CD8-positive, alpha-beta memory T cell (primary cell): ENCODE measurements at places on chromosomes 13 and 19. TPM values are rescaled to one million over a fixed set of nuclear protein-coding genes. Genes with fewer than 3 reads are reported as not detected.

The FGF22 gene
- 0.22 TPM for total RNA-seq

GRCh38 chr19:45569619-45570421 lies 14.8 kb downstream of the OPA3 start:
- DNase-seq = peak; percentile 25

DNA sequence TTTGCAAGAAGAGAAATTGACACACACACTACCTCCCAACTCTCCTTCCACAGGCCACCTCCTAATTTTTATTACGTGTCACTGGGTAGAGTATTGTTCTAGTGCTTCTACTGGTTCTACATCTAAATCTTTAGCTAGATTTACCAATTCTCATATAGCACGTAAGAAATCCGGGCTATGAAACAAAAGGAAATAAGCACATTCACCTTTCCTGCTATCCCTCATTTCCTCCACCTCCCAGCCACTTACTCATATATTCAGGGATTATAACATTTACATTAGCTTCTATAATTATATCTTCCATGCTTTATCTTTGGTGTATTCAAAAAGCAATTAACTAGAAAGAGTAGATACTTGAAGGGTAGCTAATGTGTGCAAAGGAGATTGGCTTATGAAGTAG lies 39.7 kb downstream of the USP12 start:
- DNase-seq = no peak

The FCER2 gene
- 0.96 TPM for total RNA-seq

DNA sequence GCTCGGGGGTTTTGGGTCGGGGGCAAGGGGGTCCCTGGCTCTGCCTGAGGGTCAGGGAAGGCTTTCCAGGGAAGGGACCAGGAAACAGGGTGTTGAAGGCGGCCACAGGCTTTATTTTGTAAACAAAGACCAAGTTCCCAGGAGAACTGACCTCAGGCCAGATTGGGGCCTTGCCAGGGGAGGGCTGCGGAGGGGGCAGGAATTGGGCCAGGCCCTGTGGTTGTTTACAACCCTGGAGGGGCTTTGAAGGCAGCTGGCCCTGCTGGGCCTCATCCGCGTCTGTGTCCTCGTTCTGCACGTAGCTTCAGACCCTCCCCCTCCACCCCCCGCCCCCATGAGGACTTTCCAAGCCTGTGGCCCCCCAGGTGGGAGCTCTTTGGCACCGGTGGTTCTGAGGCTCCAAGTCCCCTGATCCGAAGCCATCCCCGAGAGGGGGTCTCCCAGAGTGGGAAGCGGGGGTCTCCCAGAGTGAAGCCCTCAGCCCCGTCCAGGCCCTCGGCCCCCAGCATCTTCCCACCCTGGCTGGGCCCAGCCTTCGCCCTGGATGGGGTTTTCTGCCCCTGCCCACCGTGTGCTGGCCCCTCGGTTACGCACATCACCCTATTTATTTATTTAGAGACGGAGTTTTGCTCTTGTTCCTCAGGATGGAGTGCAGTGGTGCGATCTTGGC lies 13.5 kb upstream of the BSG start:
- no peak for DNase-seq

The TEKTIP1 gene
- 1.2 TPM for total RNA-seq

The ACER1 gene
- total RNA-seq = not detected

DNA sequence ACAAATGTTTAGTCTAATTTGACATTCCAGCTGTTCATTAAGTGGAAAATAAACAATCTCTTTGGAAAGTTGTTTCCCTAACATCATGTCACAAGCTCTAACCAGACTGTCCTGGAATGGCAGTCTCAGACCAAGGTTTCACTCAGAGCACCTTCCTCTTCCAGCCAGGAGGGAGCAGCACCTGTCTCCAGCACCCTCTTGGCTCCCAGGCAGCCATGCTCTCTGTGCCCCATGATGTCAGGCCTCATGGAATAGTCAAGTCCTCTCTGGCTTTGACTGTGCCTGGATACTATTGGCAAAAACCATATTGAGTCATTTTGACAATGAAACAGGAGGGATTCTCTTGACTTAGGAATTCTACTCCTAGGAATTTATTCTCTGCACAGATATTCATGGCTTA lies 171.4 kb downstream of the OXGR1 start:
- no peak for DNase-seq

DNA sequence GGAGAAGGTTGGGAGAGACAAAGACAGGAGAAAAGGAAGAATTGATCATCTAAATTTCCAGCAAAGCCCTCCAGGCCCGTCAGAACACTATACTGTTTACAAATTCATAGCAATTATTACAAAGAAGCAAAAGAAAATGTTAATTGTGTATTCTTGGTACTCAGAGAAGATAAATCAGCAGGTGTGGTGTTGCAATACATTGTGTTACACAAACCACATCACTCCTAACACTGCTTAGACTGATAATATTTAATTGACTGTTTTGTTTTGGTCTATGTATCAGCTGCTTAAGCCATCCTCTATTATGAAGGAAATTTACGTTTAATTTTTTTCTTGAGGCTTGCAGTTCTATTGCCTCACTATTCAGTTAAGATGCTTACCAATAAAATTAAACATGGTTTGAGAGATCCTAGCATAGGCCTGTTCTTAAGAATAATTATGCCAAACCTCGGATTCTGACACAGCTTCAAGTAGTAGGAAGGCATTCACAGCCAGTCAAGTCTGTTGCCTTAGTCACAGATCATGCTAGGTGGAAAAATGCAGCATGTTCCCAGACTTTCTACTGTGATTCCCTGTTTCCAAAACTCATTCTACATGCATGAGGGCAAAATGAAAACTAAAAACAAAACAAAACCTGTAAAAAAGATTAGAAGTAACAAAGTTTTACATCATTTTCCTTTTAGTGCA lies 129.2 kb downstream of the TBC1D4 start:
- DNase-seq = no peak

DNA sequence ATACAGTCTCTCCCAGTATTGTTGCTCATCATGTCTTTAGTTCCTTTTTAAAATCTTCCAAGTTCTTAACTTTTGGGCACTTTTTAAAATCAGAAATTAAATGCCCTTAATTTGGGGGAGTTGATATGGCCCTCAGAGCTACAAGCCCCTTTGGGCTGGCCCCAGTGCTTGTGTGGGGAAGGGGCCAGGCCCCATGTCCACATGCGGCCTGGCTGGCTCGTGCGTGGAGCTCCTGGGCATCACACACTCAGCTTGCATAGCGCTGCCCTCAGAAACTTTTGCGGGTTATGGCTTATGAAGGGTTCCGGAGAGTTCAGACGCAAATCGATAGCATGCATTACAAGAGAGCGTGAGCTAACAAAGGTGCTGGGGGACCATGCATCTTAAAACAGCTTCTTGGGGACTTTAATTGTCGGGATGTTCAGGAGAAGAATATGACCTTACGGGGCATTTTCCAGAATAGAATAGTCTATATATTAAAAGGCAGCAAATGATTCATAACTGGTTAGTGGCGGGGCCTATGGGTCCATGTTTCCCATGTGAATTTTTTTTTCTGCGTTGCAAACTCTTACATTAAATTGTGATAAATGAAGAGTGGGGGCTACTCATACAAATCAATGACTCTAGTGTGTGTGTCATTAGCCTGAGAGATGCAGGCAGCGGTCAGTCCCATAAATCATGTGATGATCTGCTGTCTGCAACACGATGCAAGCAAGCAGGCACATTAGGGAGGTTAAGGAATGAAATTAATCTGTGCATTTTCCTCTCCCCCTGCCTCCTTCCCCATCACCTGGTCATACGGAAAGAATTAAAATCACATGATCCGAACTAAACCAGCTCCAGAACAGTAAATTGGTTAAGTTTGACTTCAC lies 185.8 kb upstream of the TSHZ3 start:
- DNase-seq = no peak

DNA sequence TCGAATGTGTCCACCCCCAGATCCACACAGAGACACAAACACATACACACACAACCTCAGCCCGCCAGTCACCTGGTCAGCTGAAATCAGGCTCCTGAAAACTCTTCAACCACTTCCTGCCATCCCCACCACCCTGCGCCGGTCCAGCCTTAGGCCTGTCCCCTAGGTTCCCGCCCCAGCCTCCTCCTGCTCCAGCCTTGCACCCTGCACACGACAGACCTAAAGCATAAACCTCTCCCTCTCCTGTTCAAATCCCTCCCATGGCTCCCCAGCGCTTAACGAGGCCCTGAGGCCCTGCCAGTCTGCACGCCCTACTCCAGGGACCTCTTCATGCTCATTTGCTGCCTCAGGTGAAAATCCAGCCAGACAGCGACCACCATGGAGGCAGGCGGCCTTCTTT lies 7.1 kb downstream of the PNMA8B start:
- no peak for DNase-seq

DNA sequence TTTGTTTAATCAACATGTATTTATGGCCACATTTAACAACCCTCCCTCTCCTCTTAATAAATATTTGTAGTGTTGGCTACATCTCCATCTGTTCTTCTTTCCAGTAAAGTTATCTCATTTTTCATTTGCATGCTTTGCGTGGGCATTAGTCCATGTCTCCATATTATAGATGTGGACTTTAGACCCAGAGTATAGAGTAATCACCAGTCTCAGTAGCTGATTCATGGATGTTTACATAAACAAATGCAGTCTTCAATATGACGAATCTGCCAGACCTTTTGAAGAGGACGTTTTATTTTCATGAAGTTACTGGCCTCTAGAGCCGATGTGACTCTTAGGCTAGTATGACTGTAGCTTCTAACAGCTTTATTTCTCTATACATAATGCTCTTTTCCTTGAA lies 1546.2 kb downstream of the OLFM4 start:
- DNase-seq = no peak

- DNase-seq = no peak
These were observed 32.4 kb upstream of the EIF3G start for GRCh38 chr19:10152100-10152499.

GRCh38 chr19:45376045-45376724 lies 5.8 kb upstream of the ERCC2 start:
- no peak for DNase-seq

The CAPS gene
- 5.3 TPM for total RNA-seq

GRCh38 chr13:21913010-21913409 lies 242.1 kb downstream of the FGF9 start:
- no peak for DNase-seq

DNA sequence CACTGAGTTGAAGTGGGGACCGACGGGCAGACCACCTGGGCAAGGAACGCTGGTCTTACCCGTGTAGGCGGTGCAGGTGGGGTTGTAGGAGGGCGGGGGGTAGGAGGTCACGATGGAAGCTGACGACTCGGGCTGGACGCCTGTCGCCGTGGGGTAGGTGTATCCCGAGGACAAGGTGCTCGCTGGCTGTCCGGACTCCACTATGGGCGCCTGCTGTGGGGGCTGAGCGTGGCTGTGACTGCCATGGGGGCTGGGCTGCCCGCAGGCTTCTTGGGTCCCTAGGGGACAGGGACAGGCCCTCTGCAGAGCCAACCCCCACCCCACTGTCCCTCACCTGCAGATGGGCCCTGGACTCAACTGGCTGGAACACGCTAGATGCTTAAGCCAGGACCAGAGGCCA lies 37.2 kb downstream of the ZFR2 start:
- DNase-seq = no peak

DNA sequence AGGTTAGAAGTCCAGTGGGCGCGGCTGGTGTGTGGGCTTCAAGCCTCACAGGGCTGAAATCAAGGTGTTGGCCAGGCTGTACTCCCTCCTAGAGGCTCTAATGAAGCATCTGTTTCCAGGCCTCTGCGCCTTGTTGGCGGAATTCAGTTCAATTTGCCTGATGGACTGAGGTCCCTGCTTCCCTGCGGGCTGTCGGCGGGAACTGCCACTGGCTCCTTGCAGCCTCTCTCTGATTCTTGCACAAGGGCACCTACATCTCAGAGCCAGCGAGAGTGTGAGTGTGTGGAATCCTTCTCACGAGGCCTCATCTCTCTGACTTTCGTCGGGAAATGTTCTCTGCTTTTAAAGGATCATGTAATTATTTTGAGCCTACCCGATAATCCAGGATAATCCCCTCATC lies 128.6 kb downstream of the DLEU7 start:
- no peak for DNase-seq

The GPR183 gene
- total RNA-seq = 62.8 TPM

The SELENOV gene
- total RNA-seq = not detected

DNA sequence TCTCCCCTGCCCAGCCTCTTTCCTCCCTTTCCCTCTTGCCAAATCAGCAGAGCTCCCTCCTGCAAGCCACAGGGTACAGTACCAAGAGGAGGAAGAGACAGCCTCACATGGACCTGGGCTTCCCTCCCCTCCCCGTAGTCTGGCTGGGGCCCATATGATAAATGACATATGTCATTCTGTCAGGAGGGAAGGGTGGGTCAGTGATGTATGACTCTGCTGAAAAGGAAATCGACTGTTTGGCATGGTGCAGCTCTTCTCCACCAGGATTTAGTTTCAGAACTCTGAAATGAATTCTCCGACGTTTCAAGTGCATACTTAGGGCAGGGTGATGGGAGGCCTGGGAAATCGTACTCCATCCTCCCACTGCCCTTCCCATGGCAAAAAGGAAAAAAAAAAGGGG lies 9.8 kb downstream of the TSHZ3 start:
- DNase-seq = no peak

DNA sequence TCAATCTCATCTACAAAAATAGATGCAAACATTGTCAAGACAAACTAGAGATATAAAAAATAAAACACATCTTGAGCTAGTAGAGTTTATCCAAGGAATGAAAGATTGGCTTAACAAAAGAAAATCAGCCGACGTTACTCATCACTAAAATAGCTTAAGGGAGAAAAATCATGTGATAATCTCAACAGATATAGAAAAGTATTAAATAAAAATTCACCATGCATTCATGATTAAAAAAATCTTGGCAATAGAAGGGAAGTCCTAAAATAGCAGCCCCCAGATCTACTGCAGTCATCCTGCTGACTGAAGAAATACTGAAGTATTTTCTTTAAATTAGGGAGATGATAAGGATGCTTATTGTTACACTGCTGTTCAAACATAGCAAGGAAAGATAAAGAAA lies 12.6 kb upstream of the DCLK1 start:
- DNase-seq = no peak

DNA sequence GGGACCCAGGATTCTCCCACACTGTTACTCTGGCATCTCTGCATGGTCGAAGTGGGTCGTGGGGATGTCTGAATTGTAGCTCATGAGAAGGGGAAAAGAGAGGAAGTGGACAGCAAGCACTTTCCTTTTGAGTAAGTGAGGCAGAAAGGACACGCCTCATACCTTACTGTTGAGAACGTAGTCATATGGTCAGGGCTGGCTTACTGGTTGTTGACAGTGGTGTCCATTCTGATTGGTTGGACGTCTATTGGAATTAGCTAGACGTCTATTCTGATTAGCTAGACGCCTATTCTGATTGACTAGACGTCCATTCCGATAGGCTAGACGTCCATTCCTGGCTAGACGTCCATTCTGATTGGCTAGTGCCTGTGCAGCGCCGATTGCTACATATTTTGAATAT lies 12.4 kb downstream of the GRIN2D start:
- no peak for DNase-seq

The KLK10 gene
- total RNA-seq = not detected

DNA sequence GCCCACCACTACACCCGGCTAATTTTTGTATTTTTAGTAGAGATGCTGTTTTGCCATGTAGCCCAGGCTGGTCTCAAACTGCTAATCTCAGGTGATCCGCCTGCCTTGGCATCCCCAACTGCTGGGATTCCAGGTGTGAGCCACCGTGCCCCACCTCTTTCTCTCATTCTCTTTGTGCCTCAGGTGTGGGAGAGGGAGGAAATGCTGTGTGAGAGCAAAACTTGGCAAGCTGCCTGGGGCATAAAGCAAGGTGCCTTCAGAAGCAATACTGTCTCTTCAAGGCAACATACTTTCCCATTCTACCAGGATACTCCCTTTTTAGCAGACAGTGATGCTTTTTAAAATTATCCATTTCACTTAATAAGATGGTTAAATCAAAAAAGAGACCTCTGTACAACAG lies 53.2 kb upstream of the RFC3 start:
- no peak for DNase-seq
